ENCODE measurements at places on chromosomes 6 and 20. TPM values are rescaled to one million over a fixed set of nuclear protein-coding genes. Genes with fewer than 3 reads are reported as not detected.
A peak's percentile ranks its signal among the peaks of the same experiment; 100 is the strongest.

DNA sequence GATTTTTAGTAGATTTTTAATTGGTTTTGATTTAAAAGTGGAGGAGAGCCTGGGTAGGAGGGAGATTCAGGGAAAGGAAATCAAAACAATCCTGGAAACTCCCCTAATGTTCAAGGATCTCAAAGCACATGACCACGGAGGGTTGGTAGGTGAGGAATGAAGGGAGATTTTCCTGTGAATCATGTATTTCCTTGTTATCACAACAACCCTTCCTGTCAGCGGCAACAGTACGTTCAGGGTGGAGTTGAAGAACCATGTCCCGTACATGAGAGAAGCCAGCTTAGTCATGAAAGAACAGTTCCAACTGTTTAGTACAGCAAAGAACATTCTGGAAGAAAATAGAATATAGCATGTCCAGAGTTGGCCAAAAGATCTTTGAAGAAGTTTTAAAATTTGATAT lies 79.4 kb upstream of the SCAF8 start:
- DNase-seq: peak; percentile 48

DNA sequence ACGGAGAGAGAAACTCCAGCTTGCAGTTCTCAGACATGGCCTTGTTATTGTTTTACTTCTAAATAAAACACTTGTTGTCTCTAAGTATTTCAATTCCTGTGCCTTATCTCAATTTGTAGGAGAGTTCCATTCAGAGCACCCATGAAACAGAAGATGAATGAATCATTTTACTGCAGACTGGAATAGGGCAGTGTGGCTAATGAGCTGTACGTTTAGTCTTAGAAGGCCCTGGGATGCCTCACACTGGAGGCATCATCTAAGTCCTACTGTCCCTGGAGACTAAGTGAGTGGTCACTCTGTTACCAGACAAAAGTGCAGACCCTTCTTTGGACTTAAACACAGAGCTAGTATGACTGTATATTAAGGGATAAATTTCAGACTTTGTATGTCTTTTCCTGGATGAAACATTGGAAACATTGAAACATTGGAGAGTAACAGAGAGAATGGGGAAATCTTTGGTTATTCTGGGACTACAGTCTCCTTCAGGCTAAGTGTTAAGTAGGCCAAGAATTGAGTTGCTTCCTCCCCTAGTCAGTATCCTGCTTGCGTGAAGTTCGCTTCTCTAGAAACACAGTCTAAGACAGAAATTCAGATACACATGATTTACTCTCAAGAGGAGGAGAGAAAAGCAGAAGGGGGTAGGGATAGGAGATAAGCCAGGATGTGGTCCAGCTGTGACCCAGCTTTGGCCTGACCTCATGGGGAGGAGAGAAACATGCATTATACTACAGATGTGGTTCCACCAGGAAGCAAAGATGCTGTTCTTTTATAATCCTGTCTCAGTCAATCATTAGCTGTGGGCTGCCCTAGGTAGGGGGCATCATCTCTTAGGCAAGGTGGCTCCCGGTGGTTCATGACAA lies 167.4 kb upstream of the BMP2 start:
- peak; percentile 26 for DNase-seq

GRCh38 chr6:16251706-16252105 lies 13.3 kb downstream of the GMPR start:
- no peak for DNase-seq

GRCh38 chr6:156747715-156748114 lies 29.5 kb upstream of the ARID1B start:
- DNase-seq: no peak

Gene DPPA5
- not detected for total RNA-seq

Data from RPMI7951 (cell line).